ENCODE measurements at places on chromosomes 12 and 14. TPM values are rescaled to one million over a fixed set of nuclear protein-coding genes. Genes with fewer than 3 reads are reported as not detected.

The CIDEB gene
- total RNA-seq, result 4.3 TPM

The IFNG gene
- not detected for total RNA-seq

The DUSP16 gene
- total RNA-seq, result 11.6 TPM

The MAP3K9 gene
- total RNA-seq, result 1.7 TPM

The GNB3 gene
- total RNA-seq, result 4.0 TPM

The PPP2R3C gene
- 26.8 TPM for total RNA-seq

The ANKS1B gene
- total RNA-seq, result 2.3 TPM

The CCDC38 gene
- total RNA-seq, result not detected

The FNTB gene
- total RNA-seq, result 17.1 TPM

The GALNT9 gene
- total RNA-seq, result not detected

The AP5M1 gene
- total RNA-seq, result 42.9 TPM

The PRB2 gene
- not detected for total RNA-seq

The CLEC4C gene
- not detected for total RNA-seq

The CCDC184 gene
- total RNA-seq, result 1.0 TPM

The NANOG gene
- not detected for total RNA-seq

The SMOC1 gene
- total RNA-seq, result 1.2 TPM

The GPRC5A gene
- 1.7 TPM for total RNA-seq

The ENDOU gene
- not detected for total RNA-seq

The HRK gene
- total RNA-seq, result 0.11 TPM

The RNASE3 gene
- not detected for total RNA-seq

The CYP46A1 gene
- 2.2 TPM for total RNA-seq

The SLCO1A2 gene
- total RNA-seq, result not detected

The NRXN3 gene
- total RNA-seq, result 1.4 TPM

The EXOC3L4 gene
- total RNA-seq, result 1.2 TPM

The SETD1B gene
- 8.0 TPM for total RNA-seq

The LGR5 gene
- not detected for total RNA-seq

The NPFF gene
- not detected for total RNA-seq

The COQ5 gene
- total RNA-seq, result 42.9 TPM

The RPGRIP1 gene
- total RNA-seq, result 0.60 TPM

The TAS2R7 gene
- not detected for total RNA-seq

The CACNA1C gene
- 171 TPM for total RNA-seq

The TSHR gene
- not detected for total RNA-seq

The LPAR5 gene
- total RNA-seq, result 7.5 TPM

The TPPP2 gene
- 1.1 TPM for total RNA-seq

The MRPS35 gene
- 56.7 TPM for total RNA-seq

The SIRT4 gene
- 9.0 TPM for total RNA-seq

The WSCD2 gene
- 0.73 TPM for total RNA-seq

The NELL2 gene
- total RNA-seq, result not detected

The RERGL gene
- 2.1 TPM for total RNA-seq

The PPP4R3A gene
- total RNA-seq, result 47.4 TPM

The BBS10 gene
- 8.6 TPM for total RNA-seq

The MGST1 gene
- 60.1 TPM for total RNA-seq

The IFI27 gene
- total RNA-seq, result 164 TPM

The NYNRIN gene
- total RNA-seq, result 9.5 TPM

The HVCN1 gene
- total RNA-seq, result 11.8 TPM

The TBC1D30 gene
- total RNA-seq, result 0.35 TPM

The STAC3 gene
- total RNA-seq, result 1.2 TPM

The FGF6 gene
- total RNA-seq, result not detected

All from Right ventricle myocardium inferior (tissue), 1 donor.